ENCODE measurements at places on chromosomes 12 and 14. TPM values are rescaled to one million over a fixed set of nuclear protein-coding genes. Genes with fewer than 3 reads are reported as not detected.

- DNase-seq: peak; percentile 72
These were observed 169.6 kb downstream of the C12orf42 start for GRCh38 chr12:103326190-103326589.

LRRC10 gene
- not detected for total RNA-seq

DNA sequence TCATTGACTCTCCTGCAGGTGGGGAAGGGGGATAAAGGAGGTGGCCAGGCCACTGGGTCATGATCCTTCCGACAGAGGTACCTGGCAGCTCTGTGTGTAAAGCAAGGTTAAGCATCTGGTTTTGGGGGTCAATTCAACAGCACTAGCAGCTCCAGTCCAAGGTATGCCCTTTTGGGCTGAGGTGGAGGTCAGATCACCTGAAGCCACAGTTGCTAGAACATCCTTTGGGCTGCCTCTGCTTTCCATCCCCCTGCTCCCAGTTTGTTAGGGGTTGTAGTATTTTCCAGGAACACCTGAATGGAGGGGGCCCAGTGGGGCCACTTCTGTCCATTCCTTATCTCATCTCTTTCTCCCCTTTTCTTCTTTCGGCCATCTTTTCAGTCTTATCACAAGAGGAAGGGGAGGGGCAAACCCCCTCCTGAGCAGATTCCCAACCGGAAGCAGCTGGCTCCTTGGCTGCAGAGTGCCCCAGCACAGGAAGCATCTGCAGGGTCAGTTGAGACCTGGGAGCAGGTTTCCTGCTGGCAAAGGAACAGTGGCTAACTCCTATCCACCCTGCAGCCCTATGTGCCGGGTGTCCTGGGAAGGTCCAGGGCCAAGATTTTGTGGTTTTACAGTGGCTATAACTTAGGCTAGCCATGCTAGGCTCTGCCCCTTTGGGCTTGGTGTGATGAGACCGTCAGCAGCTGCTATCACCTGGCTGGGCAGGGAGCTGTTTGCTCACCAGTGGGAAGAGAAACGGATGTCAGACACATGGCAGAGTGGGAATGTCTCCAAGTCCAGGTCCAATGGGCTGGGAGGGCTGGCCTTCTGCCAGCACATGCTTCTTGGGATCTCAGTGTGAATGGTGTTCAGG lies 40.2 kb downstream of the SH2B3 start:
- DNase-seq: peak; percentile 86

GRCh38 chr12:91367234-91367849 lies 184.7 kb upstream of the DCN start:
- DNase-seq: no peak

DNA sequence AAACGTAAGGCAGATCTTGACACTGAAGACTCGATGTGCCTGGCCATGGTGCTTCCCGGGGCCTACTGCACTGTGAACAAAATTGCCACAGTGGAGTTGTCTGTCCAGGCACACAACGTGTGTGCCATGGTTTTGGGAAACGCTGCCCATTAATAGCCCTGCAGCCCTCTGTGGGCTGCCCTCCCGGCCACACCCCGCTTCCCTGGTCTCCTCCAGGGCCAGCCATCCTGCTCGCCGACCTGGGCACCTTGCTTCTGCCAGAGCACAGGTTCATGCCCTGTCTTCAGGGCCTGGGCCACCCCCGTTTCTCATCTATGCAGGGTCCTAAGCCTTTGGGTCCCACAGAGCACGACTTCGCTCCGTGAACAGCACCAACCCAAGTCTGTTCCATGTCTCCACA lies 18.9 kb downstream of the MEG3 start:
- no peak for DNase-seq

PLEKHG3 gene
- total RNA-seq: 45.2 TPM

GRCh38 chr12:11765817-11766794 lies 116.6 kb downstream of the ETV6 start:
- DNase-seq: peak; percentile 63

DNA sequence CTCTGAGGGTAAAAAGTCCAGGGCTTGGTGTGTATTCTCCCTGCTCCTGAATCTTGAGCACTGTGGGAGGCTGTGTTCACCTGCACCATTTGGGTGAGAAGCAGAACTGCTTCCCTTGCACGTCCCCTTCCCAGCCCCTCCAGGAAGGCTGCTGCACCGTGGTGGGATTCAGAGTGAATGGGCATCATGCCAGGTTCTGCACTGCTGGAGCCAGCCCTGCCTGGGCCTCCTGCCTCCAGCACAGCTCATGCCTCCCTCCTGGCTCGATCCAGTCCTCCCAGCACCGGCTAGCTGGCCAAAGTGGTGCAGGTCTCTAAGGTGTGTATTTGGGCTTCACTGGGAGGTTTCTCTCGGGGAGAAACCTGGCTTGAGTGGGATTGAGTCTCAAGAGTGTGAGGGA lies 54.9 kb downstream of the ANKRD9 start:
- DNase-seq: no peak

DNA sequence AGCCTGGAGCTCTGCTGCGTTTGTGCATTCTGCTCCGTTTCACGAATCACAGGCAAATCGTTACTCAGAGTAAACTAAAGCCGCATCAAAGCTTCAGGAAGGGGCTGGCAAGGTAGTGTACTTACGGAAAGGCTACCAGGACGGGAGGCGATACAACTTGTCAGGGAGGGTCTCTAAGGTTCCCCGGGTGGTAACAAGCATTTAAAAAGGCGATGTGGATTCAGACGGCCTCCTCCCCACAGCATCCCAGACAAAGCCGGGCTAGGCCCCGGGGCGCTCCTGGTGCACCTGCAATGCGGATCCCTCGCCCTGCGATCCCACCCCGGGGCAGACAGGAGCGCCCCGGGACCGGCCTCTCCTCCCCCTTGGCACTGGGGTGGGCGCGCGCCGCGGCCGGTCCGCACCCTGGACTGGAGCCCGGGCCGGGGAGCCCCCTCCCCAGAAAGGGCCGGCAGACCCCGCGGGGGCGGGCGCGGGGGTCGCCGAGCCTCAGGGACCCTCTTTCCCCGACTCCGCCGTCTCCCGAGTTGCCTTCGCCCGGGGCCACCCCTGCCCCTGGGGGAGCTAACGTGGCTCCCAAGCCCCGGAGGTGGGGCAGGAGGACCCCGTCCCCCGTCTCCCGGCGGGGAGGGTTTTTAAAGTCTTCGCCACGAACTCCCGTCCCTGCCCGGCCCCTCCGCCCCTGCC lies 718 bp downstream of the CCDC92 start:
- peak; percentile 96 for DNase-seq

GRCh38 chr14:54609576-54609975 lies 42.6 kb downstream of the SAMD4A start:
- DNase-seq: no peak

DNA sequence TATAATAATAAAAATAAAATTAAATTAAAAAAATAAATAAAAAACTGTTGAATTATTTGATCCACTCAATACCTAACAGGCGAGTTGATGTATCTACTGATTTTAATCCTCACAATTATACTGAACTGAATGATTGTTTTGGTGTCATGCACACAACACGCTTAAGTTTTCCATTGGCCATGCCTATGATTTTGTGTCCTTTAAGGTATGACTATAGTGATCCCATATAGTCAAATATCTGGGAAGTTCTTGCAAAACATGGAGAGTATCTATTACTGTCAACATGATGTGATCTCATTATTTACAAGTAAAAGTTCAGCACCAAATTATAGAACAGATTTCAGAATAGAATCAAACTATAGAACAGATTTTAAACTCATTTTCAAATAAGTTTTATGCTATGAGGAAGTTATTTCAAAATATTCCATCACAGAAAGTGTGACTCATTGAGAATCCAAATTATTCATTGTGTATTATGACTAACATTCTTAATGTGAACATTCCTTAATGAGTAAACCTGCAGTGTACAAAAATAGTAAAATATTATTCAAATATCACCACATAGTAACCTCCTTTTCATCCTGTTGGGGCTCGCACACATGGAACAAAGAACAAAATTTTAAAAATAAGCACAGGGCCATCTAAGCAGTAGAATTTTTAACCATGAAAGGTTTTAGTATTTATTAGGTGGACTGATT lies 190.4 kb downstream of the SLC25A21 start:
- no peak for DNase-seq

- no peak for DNase-seq
These were observed 202.6 kb upstream of the FOXN3 start for GRCh38 chr14:89619596-89619995.

- DNase-seq: no peak
These were observed 67.3 kb downstream of the ZNF664 start for GRCh38 chr12:124040291-124040690.

FBXW8 gene
- total RNA-seq: 21.3 TPM

DNA sequence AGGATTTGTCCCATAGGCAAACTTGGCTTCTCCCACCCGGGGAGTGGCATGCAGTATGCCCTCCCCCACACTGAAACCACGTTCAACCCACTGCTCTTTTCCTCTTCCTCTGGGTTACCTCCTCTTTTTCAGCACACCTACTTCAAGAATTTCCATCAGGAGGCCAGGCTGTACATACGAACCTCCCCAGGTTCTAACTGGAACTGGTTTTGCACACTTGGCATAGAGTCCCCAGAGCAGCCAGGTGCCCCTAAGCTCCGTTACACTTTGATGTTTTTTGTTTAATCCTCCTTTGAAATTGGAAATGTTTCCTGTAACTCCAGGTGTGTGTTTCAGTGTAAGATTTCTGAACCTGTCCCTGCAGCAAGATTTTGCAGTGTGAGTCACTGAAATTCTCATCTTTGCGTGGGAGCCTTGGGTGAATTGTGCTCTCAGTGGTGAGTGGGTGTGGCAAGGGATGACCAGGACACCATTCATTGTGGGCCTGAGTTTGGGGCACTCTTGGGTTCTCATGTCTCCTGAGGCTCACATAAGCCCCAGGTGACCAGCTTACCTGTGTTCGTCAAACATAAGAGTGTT lies 18.2 kb downstream of the CD9 start:
- no peak for DNase-seq

NPFF gene
- total RNA-seq: not detected

DNA sequence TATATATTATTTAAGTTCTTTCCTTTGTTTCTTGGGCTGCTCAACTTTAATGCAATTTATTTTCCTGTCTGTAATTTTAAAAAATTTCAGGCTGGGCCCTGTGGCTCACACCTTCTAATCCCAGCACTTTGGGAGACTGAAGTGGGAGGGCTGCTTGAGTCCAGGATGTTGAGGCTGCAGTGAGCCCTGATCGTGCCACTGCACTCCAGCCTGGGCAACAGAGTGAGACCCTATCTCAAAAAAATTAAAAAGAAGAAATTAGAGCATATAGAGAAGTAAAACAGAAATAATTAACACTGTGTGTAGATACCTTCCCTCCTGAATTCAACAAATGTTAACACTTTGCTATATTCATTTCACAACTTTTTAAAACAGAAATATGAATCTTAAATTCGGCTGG lies 74.2 kb downstream of the DENND5B start:
- DNase-seq: no peak

GRCh38 chr12:116172224-116172849 lies 105.2 kb downstream of the MED13L start:
- DNase-seq: no peak

B3GNT4 gene
- total RNA-seq: 1.2 TPM

DNA sequence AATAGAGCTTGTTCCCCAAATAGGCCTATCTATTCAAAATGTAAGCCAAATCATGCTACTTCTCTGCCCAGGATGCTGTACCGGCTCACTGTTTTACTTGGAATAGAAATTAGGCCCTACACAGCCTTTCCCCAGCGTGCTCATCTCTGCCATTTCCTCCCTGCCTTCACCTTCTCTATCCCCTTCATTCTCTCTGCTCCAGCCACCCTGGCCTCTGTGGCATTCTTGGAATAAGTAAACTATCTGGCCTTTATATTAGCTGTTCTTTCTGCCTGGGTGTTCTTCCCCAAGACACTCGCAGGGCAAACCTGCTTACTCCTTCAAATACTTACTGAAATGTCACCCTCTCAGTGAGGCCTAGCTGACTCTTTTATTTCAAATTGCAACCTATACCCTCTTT lies 30.9 kb upstream of the DYRK2 start:
- DNase-seq: no peak

DNA sequence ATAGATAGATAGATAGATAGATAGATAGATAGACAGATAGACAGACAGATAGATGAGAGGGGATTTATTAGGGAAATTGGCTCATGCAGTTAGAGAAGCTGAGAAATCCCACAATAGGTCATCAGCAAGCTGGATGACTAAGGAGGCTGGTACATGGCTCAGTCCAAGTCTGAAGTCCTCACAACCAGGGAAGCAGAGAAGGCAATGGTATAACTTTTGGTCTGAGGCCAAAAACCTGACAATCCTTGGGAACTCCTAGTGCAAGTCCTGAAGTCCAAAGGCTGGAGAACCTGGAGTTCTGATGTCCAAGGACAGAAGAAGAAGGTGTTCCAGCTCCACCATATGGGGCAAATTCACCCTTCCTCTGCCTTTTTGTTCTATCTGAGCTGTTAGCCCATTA lies 517.6 kb upstream of the ATP2B1 start:
- no peak for DNase-seq

GRCh38 chr12:6423267-6424007 lies 21.3 kb upstream of the CD27 start:
- DNase-seq: peak; percentile 95

DNA sequence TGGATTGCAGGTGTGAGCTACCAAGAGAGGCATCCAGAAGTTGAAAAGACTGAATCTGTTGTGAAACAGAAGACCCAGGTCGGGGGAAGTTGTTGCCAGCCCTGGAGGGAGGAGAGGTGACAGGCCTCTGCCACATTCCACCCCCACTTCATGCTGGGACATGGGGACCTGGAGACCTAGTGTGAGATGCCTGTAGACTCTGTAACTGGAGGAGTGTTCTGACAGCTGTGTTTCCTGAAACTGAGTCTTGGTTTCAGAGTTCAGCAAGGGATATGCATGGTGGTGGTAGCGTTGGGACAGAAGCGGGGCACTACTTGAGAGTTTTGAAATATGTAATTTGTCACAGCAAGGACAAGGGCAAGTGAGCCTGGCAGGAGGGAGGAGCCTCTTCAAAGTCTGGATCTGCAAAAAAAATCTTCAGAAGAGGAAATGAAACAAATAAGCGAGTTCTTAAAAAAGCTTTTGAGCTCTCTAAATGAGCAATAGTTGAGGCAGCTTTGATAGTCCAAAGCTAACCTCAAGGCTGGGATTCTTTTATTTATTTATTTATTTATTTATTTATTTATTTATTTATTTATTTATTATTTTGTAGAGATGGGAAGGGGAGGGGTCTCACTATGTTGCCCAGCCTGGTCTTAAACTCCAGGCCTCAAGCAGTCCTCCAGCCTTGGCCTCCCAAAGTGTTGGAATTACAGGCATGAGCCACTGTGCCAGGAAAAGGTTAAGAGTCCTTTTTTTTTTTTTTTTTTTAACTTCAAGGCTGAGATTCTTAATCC lies 58.9 kb upstream of the EEA1 start:
- DNase-seq: peak; percentile 91

RNASE3 gene
- not detected for total RNA-seq

- peak; percentile 67 for DNase-seq
These were observed 327.5 kb upstream of the SLC16A7 start for GRCh38 chr12:59268295-59268809.

GRCh38 chr14:65098586-65098985 lies 3.7 kb downstream of the MAX start:
- no peak for DNase-seq

- DNase-seq: no peak
These were observed 125.1 kb upstream of the GRIP1 start for GRCh38 chr12:66803930-66804329.

Measured in endodermal cell (in vitro differentiated cells).